ENCODE measurements at places on chromosomes 2 and 18.

GRCh38 chr18:55047546-55047945 lies 88.3 kb upstream of the CCDC68 start:
- DNase-seq, result no peak

GRCh38 chr2:176146101-176146500 lies 5.2 kb upstream of the HOXD4 start:
- DNase-seq, result no peak

- DNase-seq, result no peak
These were observed 77.3 kb downstream of the CPS1 start for GRCh38 chr2:210633699-210634098.

- peak; percentile 66 for DNase-seq
These were observed 14.5 kb downstream of the EPC2 start for GRCh38 chr2:148658807-148659722.

GRCh38 chr18:66587430-66587829 lies 16.5 kb downstream of the CDH19 start:
- DNase-seq, result no peak

Measured in kidney capillary endothelial cell (primary cell).